ENCODE measurements at places on chromosomes 11 and 22.
A peak's percentile ranks its signal among the peaks of the same experiment; 100 is the strongest.

GRCh38 chr11:45988921-45989320, 66.5 kb downstream of the LARGE2 start:
- H3K27ac ChIP-seq, result no peak overlapping the region
- DNase-seq, result no peak
- peaks cover 35% of the 10 kb centered on the region for H3K4me1 ChIP-seq
- H3K4me3 ChIP-seq, result no peak overlapping the region
- H3K36me3 ChIP-seq, result peaks cover 4% of the 10 kb centered on the region

- H3K4me3 ChIP-seq, result no peak overlapping the region
- H3K36me3 ChIP-seq, result peaks cover 8% of the 10 kb centered on the region
- H3K27me3 ChIP-seq, result no peaks in the 10 kb centered on the region
- peak overlapping the region; percentile 84 for H3K27ac ChIP-seq
Measured at GRCh38 chr11:112159098-112160065, 4.5 kb downstream of the IL18 start.

DNA sequence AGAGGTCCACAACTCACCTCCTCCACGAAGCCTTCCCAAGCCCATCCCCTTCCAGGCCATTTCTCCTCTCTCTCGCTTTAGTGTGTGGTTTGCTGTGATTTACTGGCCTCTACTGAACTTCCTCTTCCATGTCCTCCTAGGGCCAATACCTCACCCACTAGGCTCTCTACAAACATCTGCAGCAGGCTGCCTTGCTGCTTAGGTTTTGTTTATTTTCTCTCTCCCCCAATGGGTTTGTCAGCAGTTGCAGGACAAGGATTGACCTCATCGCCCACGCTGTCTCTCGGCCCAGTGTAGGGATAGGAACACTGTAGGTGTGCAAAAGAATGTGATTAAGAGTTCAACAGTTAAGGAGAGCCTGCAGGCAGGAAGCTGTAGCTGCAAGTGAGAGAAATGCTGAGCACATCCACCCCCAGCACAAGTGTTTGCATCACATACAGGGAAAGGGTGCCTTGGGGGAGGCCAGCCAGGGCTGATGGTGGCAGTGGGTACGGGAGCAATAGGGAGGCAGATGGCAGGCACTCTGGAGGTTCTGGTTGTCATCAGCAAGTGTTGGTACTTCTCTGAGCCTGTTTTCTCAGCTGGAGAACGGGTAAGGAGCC, 1.4 kb downstream of the PC start:
- no peaks in the 10 kb centered on the region for H3K36me3 ChIP-seq
- no peaks in the 10 kb centered on the region for H3K27me3 ChIP-seq
- peaks cover 10% of the 10 kb centered on the region for H3K4me1 ChIP-seq
- no peak overlapping the region for H3K27ac ChIP-seq

- no peaks in the 10 kb centered on the region for H3K27me3 ChIP-seq
- no peak overlapping the region for H3K27ac ChIP-seq
- no peak overlapping the region for H3K4me3 ChIP-seq
- DNase-seq, result no peak
Measured at GRCh38 chr11:123391646-123392348, 38.3 kb upstream of the GRAMD1B start.

DNA sequence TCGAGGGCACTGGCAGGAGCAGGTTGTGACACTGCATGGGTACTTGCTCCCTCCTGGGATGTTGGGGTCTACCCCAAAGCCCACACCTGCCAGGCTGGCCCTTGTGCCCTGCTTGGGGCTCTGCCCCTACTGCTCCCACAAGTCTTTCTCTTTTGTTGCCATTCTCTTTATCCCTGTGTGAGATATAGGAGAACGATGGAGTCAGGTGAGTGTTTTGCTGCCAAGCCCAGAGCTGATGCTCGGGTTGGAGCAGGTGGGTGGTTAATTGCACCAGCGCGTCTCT, 292.6 kb downstream of the TBC1D22A start:
- H3K27ac ChIP-seq, result no peak overlapping the region
- no peaks in the 10 kb centered on the region for H3K27me3 ChIP-seq
- H3K4me3 ChIP-seq, result no peak overlapping the region
- DNase-seq, result peak; percentile 35
- peaks cover 9% of the 10 kb centered on the region for H3K36me3 ChIP-seq

DNA sequence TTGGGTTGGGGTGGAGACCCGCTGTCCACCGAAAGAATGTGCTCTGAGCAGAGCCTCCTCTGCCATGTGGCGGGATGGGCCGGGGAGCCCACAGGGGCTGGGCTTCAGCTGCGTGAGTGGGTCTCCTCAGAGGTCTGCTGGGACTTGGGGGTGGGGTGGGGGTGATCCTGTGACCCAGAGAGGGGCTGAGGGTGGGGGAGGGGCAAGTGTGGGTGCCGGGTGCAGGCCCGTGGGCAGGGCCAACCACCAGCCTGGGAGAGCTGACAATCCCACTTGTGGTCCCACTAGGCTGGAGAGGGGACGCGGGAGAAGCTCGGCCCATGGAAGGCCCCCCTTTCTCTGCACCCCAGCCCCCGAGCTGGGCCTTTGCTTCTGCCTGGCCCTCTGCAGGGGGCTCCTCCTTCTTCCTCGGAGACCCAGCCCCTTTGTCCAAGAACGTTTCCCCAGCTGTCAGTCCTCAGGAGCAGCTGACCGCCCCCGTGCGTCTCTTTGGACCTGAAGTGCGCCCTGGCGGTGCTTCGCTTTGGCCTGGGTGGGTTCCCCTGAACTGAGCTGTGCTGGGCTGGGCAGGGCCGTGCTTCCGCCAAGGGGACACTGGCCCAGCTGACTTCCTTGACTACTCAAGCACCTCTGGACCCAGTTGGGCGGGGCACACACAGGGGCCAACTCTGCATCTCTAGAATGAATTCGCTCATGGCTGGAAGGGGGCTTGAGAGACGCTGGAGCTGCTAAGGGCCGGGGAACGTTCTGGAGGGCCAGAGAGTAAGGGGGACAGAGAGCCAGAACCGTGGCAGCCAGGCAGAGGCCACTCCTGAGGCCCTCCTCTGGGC, 30.2 kb downstream of the OSBPL5 start:
- H3K4me3 ChIP-seq, result no peak overlapping the region
- no peaks in the 10 kb centered on the region for H3K36me3 ChIP-seq
- no peaks in the 10 kb centered on the region for H3K27me3 ChIP-seq

Measured in spleen (tissue), 13 donors.